Airway epithelial cell (primary cell): ENCODE measurements at places on chromosomes 7 and 10. TPM values are rescaled to one million over a fixed set of nuclear protein-coding genes. Genes with fewer than 3 reads are reported as not detected.

PAPOLB gene
- not detected in 2 replicates for total RNA-seq

ZNF467 gene
- 4.4 and 4.6 TPM in 2 replicates for total RNA-seq

FFAR4 gene
- total RNA-seq = not detected in 2 replicates

BLNK gene
- 8.6 and 14.8 TPM in 2 replicates for total RNA-seq

GPAM gene
- total RNA-seq = 4.7 and 6.3 TPM in 2 replicates

FKBP6 gene
- not detected in 2 replicates for total RNA-seq
